ENCODE measurements at places on chromosomes 7 and 10. TPM values are rescaled to one million over a fixed set of nuclear protein-coding genes. Genes with fewer than 3 reads are reported as not detected.

DNA sequence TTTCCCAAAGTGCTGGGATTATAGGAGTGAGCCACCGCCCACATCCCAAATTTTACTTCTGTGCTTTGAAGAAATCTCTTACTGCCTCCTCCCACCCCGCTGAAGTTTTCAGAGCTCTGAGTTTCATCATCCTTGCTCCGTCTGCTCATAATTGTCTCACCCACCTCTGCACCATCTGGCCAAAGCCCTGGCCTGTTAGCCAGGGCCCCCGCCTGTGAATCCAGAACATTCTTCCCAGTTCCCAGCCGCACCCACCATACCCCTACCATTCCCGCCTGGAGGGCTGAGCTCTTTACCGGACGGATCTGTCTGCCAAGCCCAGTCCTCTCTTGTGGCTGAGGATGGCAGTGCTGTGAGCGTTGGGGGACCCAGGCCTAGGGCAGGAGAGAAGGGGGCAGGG, 14.5 kb downstream of the SSC4D start:
- no peaks in the 10 kb centered on the region for H3K27me3 ChIP-seq
- no peaks in the 10 kb centered on the region for H3K36me3 ChIP-seq
- DNase-seq = no peak
- no peak overlapping the region for H3K4me3 ChIP-seq

- H3K27ac ChIP-seq = no peak overlapping the region
- no peaks in the 10 kb centered on the region for H3K27me3 ChIP-seq
- H3K4me1 ChIP-seq = no peaks in the 10 kb centered on the region
- no peak for DNase-seq
- H3K4me3 ChIP-seq = no peak overlapping the region
These were observed 48.5 kb upstream of the LMTK2 start for GRCh38 chr7:98058186-98058585.

DNA sequence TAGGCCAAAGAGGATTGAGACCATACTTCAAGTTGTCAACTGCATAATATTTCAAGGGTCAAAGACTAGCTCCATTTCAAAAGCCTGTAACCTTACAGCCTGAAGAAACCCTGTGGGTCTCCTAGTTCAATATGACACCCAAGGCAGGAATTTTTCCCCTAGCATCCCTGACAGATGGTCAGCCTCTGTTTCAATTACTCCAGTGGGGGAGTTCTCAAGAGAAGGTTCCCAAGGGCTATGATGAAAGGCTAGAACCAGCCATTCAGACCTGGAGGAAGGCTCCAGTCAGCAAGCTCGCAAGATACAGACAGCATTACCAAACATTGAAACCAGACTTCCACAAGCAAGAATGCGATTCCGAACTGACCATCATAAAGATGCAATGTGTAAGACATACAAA, 1.6 kb downstream of the HTR7 start:
- H3K36me3 ChIP-seq = no peaks in the 10 kb centered on the region
- H3K4me1 ChIP-seq = no peaks in the 10 kb centered on the region
- DNase-seq = no peak
- peaks cover 32% of the 10 kb centered on the region for H3K27me3 ChIP-seq
- no peak overlapping the region for H3K4me3 ChIP-seq

DNA sequence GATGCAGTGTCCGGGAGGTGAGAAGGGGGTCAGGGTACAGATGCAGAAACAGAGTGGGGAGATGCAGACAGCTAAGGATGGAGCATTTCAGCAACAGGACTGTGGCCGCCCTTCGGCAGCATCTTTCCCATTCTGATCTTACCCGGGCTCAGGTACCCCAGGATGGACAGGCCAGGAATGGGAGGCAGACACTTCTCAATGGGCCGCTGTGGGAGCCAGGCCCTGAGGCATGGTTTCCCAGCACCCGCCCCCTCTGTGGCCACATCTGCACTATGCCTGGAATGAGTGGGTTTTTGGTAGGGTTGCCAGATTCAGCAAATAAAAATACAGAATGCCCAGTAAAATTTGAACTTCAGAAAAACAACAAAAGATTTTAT, 105.2 kb upstream of the CTBP2 start:
- no peak for DNase-seq
- no peak overlapping the region for H3K27ac ChIP-seq
- no peaks in the 10 kb centered on the region for H3K27me3 ChIP-seq
- H3K4me3 ChIP-seq = no peak overlapping the region

GRCh38 chr10:46248651-46249146, 38.1 kb upstream of the ANTXRL start:
- no peak overlapping the region for H3K27ac ChIP-seq
- H3K27me3 ChIP-seq = no peaks in the 10 kb centered on the region
- no peaks in the 10 kb centered on the region for H3K36me3 ChIP-seq
- no peak for DNase-seq

DNA sequence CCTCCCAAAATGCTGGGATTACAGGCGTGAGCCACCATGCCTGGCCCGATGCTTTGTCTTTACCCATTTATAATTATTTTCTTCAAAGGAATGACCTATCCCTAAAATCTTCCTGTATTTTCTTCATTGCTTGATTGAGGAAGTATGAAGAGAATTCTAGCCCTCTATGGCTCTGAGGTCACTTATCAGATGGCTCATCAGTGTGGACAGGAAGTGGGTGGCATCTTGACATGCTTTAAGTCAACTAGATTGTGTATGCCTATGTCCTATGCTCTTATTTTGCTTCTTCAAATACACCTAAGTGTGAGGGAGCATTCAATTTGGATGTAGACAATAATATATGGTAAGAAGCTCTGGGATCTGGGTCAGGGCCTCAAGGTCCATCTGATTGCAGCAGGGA, 1020.5 kb downstream of the LRMDA start:
- H3K4me3 ChIP-seq = no peak overlapping the region
- no peak overlapping the region for H3K27ac ChIP-seq

DNA sequence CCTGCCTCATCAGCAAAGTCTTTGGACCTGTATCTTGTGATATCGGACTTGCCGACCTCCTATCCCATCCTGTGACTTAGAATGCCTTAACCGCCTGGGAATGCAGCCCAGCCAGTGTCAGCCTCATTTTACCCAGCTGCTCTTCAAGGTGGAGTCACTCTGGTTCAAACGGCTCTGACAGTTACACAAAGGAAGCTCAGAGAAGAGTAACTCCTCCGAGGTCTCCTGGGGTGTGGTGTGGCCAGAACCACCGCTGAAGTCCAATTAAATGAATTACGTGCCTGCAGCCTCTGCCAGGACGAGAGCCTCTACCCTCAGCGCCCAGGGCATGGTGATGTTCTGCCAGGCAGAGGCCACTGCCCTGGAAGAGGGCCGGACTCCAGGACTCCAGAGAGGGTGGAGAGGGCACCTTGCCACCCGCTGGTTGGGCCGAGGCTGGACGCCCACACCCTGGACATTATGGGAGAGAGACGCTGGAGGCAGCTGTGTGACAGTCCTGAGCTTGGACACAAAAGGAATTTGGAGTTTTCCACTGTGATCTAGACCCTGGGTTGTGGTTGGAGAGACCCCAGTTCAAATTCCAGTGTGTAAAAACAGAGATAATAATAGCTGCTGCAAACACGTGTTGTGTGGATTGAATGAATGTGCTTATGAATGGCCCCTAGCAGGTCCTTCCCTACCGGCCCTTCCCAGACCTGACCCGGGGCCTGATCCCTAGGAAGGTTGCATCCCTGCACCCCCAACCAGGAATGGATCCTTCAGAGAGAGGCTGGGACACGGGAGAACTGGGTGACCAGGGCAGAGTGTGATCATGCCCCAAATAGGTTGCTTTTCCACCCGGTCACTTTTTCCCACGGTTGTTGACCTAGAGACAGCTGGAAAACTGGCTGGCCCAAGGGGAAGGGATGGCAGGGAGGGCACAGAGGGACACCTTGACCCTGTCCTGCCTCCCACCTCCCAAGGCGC, 37.8 kb upstream of the FZD9 start:
- H3K4me3 ChIP-seq = no peak overlapping the region
- no peak overlapping the region for H3K27ac ChIP-seq
- no peaks in the 10 kb centered on the region for H3K27me3 ChIP-seq

DNA sequence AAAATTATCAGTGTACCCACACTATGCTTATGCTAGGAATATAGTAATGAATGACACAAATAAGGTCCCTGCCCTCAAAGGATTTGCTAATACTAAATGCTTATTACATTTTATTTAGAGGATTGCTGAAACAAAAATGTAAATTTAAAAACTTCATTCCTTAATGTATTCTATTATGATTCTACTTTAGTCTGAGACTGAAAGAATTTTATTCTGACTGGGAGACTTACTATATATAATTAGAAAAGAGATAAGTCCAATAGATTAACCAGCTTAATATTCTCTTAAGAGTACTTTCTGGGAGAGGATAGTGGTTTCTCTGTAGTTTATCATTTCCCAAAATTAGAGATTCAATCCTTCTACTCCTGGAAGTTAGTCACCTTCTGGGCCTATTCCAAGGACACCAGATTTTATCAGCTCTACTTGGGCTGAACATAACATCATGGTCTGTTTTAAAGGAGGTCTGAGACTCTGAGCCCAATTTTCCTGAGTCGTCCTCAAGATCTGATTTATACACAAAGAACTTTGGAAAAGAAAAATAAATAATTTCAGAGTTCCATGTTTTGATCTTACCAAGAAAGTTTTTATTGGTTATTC, 41.1 kb downstream of the ASZ1 start:
- H3K4me3 ChIP-seq = no peak overlapping the region
- no peaks in the 10 kb centered on the region for H3K27me3 ChIP-seq
- DNase-seq = no peak
- no peak overlapping the region for H3K27ac ChIP-seq
- no peaks in the 10 kb centered on the region for H3K36me3 ChIP-seq
- peaks cover 8% of the 10 kb centered on the region for H3K4me1 ChIP-seq

- no peaks in the 10 kb centered on the region for H3K4me1 ChIP-seq
- no peak overlapping the region for H3K27ac ChIP-seq
- no peak for DNase-seq
- no peak overlapping the region for H3K4me3 ChIP-seq
- no peaks in the 10 kb centered on the region for H3K27me3 ChIP-seq
- H3K36me3 ChIP-seq = no peaks in the 10 kb centered on the region
These were observed 9.8 kb upstream of the AGK start for GRCh38 chr7:141541375-141541774.

DNA sequence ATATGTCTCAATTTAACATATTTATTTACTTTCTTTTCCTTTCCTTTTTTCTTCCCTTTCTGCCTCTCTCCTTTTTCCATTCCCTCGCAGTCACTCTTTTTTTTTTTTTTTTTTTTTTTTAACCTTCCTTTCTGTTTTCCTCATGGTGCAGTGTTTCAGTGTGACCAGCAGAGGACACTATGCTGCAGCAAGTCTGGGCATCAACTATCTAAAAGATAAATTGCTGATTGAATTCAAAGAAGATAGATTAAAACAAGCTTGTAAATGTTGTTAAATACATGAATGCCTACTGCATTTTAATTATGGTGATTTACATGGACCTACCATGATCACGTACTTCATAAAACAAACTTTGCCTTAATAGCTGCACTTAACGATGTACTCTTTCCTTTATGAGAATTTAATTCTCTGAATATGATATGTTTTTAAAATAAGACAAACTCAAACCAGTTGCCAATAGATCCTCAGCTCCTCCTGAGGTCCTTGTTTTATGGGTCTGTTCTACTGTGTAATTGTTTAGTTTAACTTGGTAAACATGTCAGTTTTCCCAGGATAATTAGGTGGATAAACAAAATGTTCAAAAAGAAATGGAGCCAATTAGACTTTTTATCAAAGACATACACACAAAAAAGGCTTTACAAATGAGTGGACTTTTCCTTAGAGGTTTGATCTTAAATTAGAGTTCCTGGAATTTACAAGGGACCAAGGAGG, 101.0 kb upstream of the AGR3 start:
- H3K4me1 ChIP-seq = peaks cover 8% of the 10 kb centered on the region
- no peaks in the 10 kb centered on the region for H3K36me3 ChIP-seq
- H3K27ac ChIP-seq = no peak overlapping the region
- H3K4me3 ChIP-seq = no peak overlapping the region
- H3K27me3 ChIP-seq = no peaks in the 10 kb centered on the region

- no peak for DNase-seq
- no peak overlapping the region for H3K27ac ChIP-seq
- no peaks in the 10 kb centered on the region for H3K4me1 ChIP-seq
- H3K4me3 ChIP-seq = no peak overlapping the region
- H3K36me3 ChIP-seq = no peaks in the 10 kb centered on the region
- no peaks in the 10 kb centered on the region for H3K27me3 ChIP-seq
These were observed 70.1 kb downstream of the ELFN1 start for GRCh38 chr7:1740214-1740613.

GRCh38 chr7:151920488-151920887, 35.8 kb upstream of the GALNTL5 start:
- peaks cover 31% of the 10 kb centered on the region for H3K4me1 ChIP-seq
- no peaks in the 10 kb centered on the region for H3K36me3 ChIP-seq
- no peaks in the 10 kb centered on the region for H3K27me3 ChIP-seq

DNA sequence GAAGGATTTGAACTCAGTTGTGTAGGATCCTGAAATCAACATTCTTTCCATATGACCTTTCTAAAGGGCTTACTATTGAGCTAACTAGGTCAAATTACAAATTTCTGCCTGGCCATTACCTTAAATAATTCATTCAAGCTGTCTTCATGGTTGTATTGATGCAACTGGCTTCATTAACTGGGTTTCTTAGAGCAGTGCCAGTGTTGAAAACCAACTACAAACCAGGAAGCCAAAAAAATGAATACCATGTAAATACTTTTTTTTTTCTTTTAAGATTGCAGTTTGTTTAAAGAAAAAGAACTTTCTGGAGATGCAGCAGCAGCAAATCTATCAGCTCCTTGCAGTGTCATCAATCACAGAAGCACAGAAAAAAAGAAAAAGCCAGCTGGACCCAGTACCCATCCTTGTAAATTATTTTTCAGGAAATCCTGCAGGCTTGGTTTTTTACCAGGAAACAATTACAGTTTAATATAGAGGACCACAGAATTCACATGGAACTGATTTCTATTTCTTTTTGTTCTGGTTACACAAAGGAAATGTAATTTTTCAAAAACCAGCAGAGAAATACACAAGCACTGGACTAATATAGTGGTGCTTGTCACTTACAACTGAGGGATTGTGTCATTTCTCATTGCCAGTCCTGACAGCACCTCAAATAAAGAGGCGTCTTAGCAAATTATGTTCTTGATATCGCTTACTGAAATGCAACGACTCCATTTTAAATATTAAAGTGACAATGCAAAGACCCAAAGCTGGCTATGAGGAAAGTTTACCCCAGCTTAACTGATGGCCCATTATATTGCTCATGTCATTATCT, 131.9 kb downstream of the TMEM26 start:
- no peak overlapping the region for H3K27ac ChIP-seq
- no peaks in the 10 kb centered on the region for H3K27me3 ChIP-seq
- DNase-seq = no peak
- H3K4me1 ChIP-seq = no peaks in the 10 kb centered on the region

GRCh38 chr10:100894589-100895294, 18.0 kb upstream of the SLF2 start:
- DNase-seq = no peak
- H3K4me1 ChIP-seq = no peaks in the 10 kb centered on the region
- H3K36me3 ChIP-seq = no peaks in the 10 kb centered on the region

The PLAU gene
- 16.3 TPM for total RNA-seq

The CYP3A4 gene
- total RNA-seq = 3.0 TPM

The C10orf62 gene
- 0.59 TPM for total RNA-seq

Measured in pancreas (tissue), 10 donors.